ENCODE measurements at places on chromosomes 13 and 19.

GRCh38 chr19:52007451-52007805 is 583 bp downstream of the ZNF615 start:
- no peak for DNase-seq

- DNase-seq, result no peak
These were observed 1646.9 kb upstream of the SPRY2 start for GRCh38 chr13:81987677-81988357.

DNA sequence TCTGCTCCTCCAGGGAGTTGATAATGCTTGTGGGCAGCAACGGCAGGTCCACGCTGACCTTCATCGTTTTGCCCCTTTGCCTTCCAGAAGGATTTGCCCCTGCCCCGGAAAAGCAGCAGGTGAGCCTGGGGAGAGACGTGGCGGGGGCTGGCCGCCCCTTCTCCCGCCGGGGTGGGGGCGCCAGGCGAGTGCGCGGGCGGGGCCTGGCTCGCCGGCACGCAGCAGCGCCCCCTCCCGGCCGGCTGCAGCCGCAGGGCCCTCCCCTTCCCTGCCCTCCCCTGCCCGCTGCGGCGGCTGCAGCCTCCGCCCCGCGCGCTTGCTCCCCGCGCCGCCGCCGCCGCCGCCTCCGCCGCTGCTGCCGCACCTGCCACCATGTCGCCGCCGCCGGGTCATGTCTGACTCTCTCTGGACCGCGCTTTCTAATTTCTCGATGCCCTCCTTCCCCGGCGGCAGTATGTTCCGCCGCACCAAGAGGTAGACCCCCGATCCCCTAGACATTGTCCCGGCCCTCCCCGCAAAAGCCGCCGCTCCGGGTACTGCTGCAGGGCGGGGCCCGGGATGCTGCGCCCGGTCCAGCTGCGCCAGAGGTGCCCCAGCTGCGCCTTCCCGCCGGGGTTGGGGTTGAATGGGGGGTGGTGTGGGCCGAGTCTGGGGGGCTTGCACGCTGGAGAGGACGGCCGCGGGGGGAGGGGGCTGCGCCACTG is at the start of gene MAST1:
Gene MAST1 (plus strand): TSS at position 334 of the 704 bp plus-strand sequence. CDS start 58 bp downstream, at position 392.
- DNase-seq, result no peak

- DNase-seq, result no peak
These were observed 82.3 kb downstream of the POU4F1 start for GRCh38 chr13:78521091-78521490.

DNA sequence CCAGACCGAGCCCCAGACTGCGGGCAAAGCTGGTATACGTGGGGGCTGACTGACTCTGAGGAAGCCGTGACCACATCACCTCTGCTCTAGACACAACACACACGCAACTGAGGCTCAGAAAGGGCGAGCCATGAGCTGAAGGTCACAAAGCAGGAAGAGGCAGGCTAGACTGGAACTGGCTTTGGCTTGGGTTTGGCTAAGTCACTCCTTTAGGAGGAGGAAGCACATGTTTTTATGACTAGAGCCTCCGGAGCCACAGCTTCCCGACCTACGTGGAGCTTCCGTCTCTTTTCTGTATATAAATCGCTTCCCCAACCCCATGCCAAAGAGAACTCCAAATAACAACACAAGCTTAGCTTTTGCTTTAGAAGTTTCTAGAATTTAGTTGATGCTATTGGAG is 48.0 kb downstream of the RFX2 start:
- no peak for DNase-seq

GRCh38 chr19:17205237-17206140 is 9.7 kb upstream of the USE1 start:
- no peak for DNase-seq

All from stimulated activated CD8-positive, alpha-beta memory T cell treated with anti-CD3 and anti-CD28 coated beads, Interleukin-4, amount 100 ng/mL, for 1 hour (primary cell).